Hepatocyte (in vitro differentiated cells): ENCODE measurements at places on chromosomes 7 and 10. TPM values are rescaled to one million over a fixed set of nuclear protein-coding genes. Genes with fewer than 3 reads are reported as not detected.

ATRNL1 gene
- total RNA-seq: 17.4 and 18.7 TPM in 2 replicates

DNA sequence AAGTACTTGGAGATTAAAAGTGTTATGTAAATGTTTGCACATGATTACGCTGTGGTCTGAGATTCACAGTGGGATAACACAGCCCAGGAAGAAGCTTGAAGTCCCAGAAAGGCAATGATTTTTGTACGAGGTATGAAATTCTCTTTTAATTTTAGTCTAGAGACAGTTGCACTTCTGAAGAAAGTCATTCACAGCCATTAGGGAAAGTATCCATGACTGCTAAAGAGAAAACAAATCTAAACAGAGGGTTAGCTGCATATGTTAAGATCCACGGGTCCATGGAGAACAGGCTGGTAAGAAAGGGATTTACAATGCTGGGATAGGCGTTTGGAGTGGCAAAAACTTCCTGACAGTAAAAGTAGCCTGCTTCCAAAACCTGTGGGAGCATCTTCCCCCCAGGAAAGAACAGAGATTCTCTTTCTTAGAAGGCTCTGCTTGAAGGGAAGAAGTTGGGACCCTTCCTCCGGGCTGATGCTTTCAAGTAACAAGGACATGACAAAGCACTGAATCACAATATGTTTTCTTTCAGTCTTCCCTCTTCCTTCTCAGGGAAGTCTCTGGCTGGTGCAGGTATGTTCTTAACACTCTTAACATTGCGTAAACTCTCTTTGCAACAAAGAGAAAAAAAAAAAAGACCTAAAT, 220.8 kb upstream of the CELF2 start:
- H3K4me1 ChIP-seq: peaks cover 29% of the 10 kb centered on the region
- DNase-seq: peak; percentile 41

DNA sequence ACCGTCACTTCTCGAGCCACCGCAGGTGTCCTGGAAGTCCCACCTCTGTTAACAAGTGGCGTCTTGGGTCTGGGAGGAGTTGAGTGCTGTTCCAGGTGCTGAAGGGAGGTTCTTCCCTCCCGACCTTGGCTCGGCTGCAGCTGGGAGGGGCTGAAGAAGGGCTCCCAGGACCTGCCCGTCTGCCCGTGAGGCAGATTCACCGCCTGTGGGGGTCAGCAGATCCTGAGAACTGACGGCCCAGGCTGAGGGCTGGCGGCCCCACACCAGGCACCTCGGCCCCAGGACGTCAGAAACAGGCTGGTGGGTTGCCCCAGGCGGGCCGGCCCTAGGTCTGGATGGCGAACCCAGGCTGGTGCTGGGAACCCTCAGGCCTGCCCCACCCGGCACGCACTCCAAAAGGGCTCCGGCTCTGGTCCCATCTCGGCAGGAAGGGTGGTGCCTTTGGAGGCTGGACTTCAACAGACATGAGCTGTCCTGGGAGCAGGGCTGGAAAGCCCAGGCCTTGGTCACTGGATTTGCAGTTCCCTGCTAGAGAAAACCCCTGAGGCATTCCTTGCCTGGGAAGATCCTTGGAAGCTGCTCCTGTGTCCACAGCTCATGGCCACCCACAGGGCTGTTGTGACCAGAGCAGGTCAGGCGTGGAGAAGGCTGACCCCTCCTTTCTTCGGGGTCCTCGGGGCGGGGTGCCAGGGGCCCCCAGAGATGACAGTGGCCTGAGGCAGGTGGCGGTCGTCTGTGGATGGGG, 42.6 kb upstream of the CFAP46 start:
- H3K4me3 ChIP-seq: no peak overlapping the region
- no peaks in the 10 kb centered on the region for H3K36me3 ChIP-seq
- no peak for DNase-seq
- H3K4me1 ChIP-seq: no peaks in the 10 kb centered on the region

GRCh38 chr10:101889256-101890210, 45.9 kb upstream of the KCNIP2 start:
- H3K27ac ChIP-seq: no peak overlapping the region
- H3K4me3 ChIP-seq: no peak overlapping the region
- no peaks in the 10 kb centered on the region for H3K36me3 ChIP-seq
- peak; percentile 85 for DNase-seq
- H3K4me1 ChIP-seq: no peaks in the 10 kb centered on the region
- no peaks in the 10 kb centered on the region for H3K27me3 ChIP-seq

DNA sequence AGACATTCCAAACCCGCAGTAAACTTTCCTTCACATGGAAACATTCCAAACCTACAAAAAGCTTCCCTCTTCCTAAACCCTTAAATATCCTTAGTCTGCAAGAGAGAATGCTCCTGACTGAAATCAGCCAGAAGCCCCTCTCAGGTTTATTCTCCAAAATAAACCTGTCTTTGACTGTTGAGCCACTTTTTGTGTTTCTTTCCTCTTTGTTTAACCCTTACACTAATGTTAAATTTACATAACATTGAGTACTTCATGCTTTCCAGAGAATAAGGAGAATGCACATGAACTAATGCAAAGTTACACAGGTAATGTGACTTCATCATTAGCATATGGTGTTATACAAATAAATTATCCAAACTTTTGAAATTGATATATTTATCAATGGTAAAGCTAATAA, 262.6 kb upstream of the PRKCQ start:
- H3K27ac ChIP-seq: no peak overlapping the region
- H3K4me3 ChIP-seq: no peak overlapping the region
- no peaks in the 10 kb centered on the region for H3K27me3 ChIP-seq
- H3K4me1 ChIP-seq: no peaks in the 10 kb centered on the region
- no peaks in the 10 kb centered on the region for H3K36me3 ChIP-seq
- DNase-seq: no peak

DNA sequence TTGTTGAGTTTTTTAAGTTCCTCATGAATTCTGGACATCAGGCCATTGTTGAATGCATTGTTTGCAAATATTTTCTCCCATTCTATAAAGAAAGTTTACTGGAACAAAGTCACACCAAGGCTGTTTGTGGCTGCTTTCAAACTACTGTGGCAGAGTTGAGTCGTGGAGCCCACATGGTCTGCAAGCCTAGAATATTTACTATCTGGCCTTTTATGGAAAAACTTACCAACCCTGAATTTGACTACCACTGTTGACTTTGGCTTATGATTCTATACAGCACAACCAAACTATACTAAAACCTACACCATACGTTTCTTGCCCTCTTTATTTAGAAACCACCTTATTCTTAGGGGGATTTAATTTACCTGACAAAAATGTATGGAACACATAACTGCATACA, 239.1 kb downstream of the KCNMA1 start:
- H3K27me3 ChIP-seq: no peaks in the 10 kb centered on the region
- no peak overlapping the region for H3K27ac ChIP-seq
- H3K36me3 ChIP-seq: no peaks in the 10 kb centered on the region
- no peak overlapping the region for H3K4me3 ChIP-seq

ZNF398 gene
- total RNA-seq: 10.7 and 12.5 TPM in 2 replicates

GRCh38 chr7:111510584-111511378, 51.5 kb downstream of the IMMP2L start:
- no peaks in the 10 kb centered on the region for H3K27me3 ChIP-seq
- DNase-seq: no peak
- H3K4me1 ChIP-seq: no peaks in the 10 kb centered on the region
- no peak overlapping the region for H3K27ac ChIP-seq
- H3K36me3 ChIP-seq: no peaks in the 10 kb centered on the region
- H3K4me3 ChIP-seq: no peak overlapping the region

DNA sequence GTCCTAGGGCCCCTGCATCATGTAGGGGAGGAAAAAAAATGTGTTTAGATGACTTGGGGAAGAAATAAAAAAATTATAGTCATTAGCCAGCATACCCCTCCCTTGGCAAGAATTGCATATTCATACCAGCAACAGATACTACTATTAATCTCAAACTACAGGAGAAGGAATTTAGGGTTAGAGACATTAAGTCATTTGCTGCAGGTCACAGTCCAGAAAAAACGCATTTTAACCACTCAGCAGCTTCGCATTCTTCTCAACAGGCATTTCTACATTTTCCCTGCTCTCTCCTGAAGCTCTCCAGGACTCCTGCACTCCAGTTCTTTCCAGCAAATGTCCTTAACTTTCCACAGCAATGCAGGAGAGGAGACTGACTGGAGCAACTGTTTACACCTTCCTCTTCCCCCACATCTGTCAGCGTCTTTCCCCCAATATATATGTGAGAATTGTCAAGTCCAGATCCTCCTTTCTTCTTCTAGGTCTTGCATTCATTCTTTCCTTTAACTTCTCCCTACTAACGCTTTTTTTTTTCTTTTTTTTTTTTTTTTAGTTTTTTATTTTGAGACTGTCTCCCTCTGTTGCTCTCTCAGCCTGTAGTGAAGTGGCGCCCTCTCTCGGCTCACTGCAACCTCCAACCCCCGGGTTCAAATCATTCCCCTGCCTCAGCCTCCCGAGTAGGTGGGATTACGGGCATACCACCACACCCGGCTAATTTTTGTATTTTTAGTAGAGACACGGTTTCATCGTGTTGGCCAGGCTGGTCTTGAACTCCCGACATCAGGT, 35.6 kb downstream of the PRPS1L1 start:
- no peak for DNase-seq
- no peak overlapping the region for H3K4me3 ChIP-seq
- no peaks in the 10 kb centered on the region for H3K36me3 ChIP-seq
- H3K27me3 ChIP-seq: no peaks in the 10 kb centered on the region
- no peak overlapping the region for H3K27ac ChIP-seq

ZNF804B gene
- 0.08 TPM in 1 of 2 replicates, not detected in the other for total RNA-seq

OR9A4 gene
- not detected in 2 replicates for total RNA-seq

GRCh38 chr7:33872870-33873269, 32.5 kb upstream of the BMPER start:
- H3K4me3 ChIP-seq: no peak overlapping the region
- DNase-seq: no peak
- no peaks in the 10 kb centered on the region for H3K27me3 ChIP-seq

GRCh38 chr7:14806891-14807290, 95.7 kb downstream of the DGKB start:
- no peak overlapping the region for H3K27ac ChIP-seq
- H3K4me1 ChIP-seq: no peaks in the 10 kb centered on the region
- H3K36me3 ChIP-seq: no peaks in the 10 kb centered on the region

GRCh38 chr10:13056456-13057077, 43.4 kb upstream of the OPTN start:
- no peaks in the 10 kb centered on the region for H3K27me3 ChIP-seq
- H3K36me3 ChIP-seq: no peaks in the 10 kb centered on the region
- no peaks in the 10 kb centered on the region for H3K4me1 ChIP-seq
- no peak overlapping the region for H3K4me3 ChIP-seq
- no peak overlapping the region for H3K27ac ChIP-seq

CYP3A7 gene
- 770 and 803 TPM in 2 replicates for total RNA-seq

OPTN gene
- total RNA-seq: 48.7 and 51.0 TPM in 2 replicates

GRCh38 chr7:30348083-30348560, 63.7 kb downstream of the ZNRF2 start:
- DNase-seq: peak; percentile 8
- H3K27ac ChIP-seq: peak overlapping the region; percentile 25
- no peaks in the 10 kb centered on the region for H3K4me1 ChIP-seq
- H3K4me3 ChIP-seq: no peak overlapping the region

HBP1 gene
- total RNA-seq: 84.7 and 100 TPM in 2 replicates

- H3K27me3 ChIP-seq: no peaks in the 10 kb centered on the region
- no peak overlapping the region for H3K27ac ChIP-seq
- H3K36me3 ChIP-seq: no peaks in the 10 kb centered on the region
- DNase-seq: no peak
These were observed 29.4 kb downstream of the ZRANB1 start for GRCh38 chr10:124971276-124971675.

ZCWPW1 gene
- 1.8 and 2.2 TPM in 2 replicates for total RNA-seq

DNA sequence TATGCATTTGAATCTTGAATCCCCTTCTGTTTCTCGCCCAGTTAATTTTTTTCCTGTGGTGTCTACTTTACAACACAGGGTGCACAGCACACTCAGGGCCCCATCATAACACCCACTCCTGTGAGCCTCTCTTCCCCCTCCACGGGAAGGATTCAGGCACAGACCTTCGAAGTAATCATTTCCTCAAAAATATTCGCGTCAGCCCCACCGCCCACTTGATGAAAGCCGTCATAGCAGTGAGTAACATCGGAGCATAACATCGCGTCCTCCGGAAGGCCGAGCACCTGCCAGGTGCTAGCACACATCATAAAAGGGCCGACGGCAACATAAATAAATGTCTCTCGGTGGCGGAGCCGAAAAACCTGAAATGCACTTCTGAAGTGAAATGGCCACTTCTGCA, 201.7 kb upstream of the ADARB2 start:
- no peak overlapping the region for H3K4me3 ChIP-seq
- H3K27ac ChIP-seq: no peak overlapping the region
- DNase-seq: no peak
- no peaks in the 10 kb centered on the region for H3K27me3 ChIP-seq

DNA sequence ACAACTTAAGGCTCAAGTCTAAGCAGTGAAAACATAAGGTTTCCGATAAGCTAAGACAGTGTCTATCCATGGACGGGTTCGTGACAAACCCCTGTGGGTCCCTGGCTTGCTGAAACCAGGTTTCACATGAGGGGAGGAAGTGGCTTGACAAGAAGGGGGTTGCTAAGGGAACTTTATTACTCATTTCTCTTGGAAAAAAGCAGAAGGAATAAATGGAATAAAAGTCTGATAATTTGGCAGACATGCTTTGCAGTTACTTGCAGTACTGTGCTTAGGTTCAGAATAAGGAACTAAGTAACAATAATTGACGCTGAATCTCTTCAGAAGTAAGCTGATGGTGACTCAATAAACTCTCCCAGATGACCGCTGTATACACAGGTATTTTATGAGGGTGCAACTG, 34.7 kb downstream of the RBM17 start:
- H3K4me3 ChIP-seq: no peak overlapping the region
- H3K4me1 ChIP-seq: no peaks in the 10 kb centered on the region
- H3K27me3 ChIP-seq: no peaks in the 10 kb centered on the region

GNGT1 gene
- total RNA-seq: not detected in 2 replicates

GRCh38 chr7:103462358-103462757, 16.4 kb upstream of the SLC26A5 start:
- no peak overlapping the region for H3K27ac ChIP-seq
- no peaks in the 10 kb centered on the region for H3K4me1 ChIP-seq
- no peak for DNase-seq
- no peaks in the 10 kb centered on the region for H3K27me3 ChIP-seq

DNA sequence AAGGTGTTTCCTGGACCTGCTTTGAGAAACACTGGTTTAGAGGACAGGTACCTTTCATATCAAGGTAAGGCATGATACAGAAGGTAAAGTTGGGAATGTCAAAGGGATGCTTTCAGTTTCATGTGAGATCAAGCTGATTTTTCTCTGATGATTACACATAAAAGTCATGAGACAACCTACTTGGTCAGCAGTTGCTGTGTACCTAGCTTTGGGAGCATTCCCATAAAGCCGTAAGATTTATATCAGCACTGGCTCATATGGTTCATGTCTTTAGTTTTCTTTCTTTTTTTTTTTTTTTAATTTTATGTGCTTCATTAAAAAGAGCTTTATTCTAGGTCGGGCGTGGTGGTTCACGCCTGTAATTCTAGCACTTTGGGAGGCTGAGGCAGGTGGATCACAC, 265.3 kb upstream of the LRGUK start:
- no peaks in the 10 kb centered on the region for H3K36me3 ChIP-seq
- no peak for DNase-seq
- H3K27ac ChIP-seq: no peak overlapping the region
- no peaks in the 10 kb centered on the region for H3K27me3 ChIP-seq
- H3K4me1 ChIP-seq: peaks cover 10% of the 10 kb centered on the region

GRCh38 chr7:14219125-14219524, 229.7 kb upstream of the ETV1 start:
- DNase-seq: peak; percentile 5
- no peak overlapping the region for H3K4me3 ChIP-seq
- H3K27ac ChIP-seq: no peak overlapping the region

GRCh38 chr7:151684408-151685175, 164.9 kb upstream of the RHEB start:
- no peak overlapping the region for H3K27ac ChIP-seq
- DNase-seq: no peak
- H3K27me3 ChIP-seq: no peaks in the 10 kb centered on the region
- no peaks in the 10 kb centered on the region for H3K36me3 ChIP-seq
- H3K4me1 ChIP-seq: peaks cover 24% of the 10 kb centered on the region
- no peak overlapping the region for H3K4me3 ChIP-seq

SLC16A12 gene
- 5.7 and 7.7 TPM in 2 replicates for total RNA-seq
